B cell (primary cell): ENCODE measurements at places on chromosomes 5 and 9. TPM values are rescaled to one million over a fixed set of nuclear protein-coding genes. Genes with fewer than 3 reads are reported as not detected.

SEC16A gene
- 73.4 and 79.5 TPM in 2 replicates for total RNA-seq

PPP3R2 gene
- total RNA-seq, result not detected in 2 replicates

SHLD3 gene
- total RNA-seq, result 6.3 and 6.7 TPM in 2 replicates

C9 gene
- not detected in 2 replicates for total RNA-seq

ZNG1F gene
- 16.7 and 16.8 TPM in 2 replicates for total RNA-seq

MYOZ3 gene
- not detected in 2 replicates for total RNA-seq

RORB gene
- total RNA-seq, result not detected in 2 replicates

RLN1 gene
- total RNA-seq, result 1.4 and 2.0 TPM in 2 replicates

CBY3 gene
- total RNA-seq, result 0.37 TPM in 1 of 2 replicates, not detected in the other

TRAF1 gene
- 12.2 and 13.1 TPM in 2 replicates for total RNA-seq

GTF3C4 gene
- total RNA-seq, result 17.0 and 18.8 TPM in 2 replicates

GRCh38 chr9:85178474-85178873, 508.9 kb downstream of the NTRK2 start:
- no peak for DNase-seq

- DNase-seq, result no peak
These were observed 19.3 kb upstream of the RXRA start for GRCh38 chr9:134306636-134307600.

GRCh38 chr5:59174248-59174844, 591.5 kb downstream of the RAB3C start:
- DNase-seq, result peak; percentile 33

DNA sequence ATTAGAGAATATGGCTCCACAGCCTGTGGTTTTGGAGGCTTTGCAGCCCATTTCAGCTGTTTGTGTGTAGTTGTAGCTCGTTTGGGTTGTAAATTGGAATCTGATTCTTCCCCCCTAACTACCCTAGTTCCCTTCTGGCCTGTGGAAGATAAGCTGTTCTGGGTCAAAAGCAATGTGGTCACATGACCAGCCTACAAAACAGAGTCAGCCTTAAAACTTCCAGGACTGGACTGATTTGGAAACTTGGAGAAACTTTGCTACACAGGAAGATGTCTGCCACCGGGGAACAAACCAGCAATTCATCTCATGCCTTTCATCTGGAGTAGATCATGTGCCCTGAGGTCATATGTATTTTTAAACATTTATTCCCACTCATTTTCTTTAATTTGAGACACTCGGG, 83.8 kb downstream of the DAPK1 start:
- DNase-seq, result no peak

DNA sequence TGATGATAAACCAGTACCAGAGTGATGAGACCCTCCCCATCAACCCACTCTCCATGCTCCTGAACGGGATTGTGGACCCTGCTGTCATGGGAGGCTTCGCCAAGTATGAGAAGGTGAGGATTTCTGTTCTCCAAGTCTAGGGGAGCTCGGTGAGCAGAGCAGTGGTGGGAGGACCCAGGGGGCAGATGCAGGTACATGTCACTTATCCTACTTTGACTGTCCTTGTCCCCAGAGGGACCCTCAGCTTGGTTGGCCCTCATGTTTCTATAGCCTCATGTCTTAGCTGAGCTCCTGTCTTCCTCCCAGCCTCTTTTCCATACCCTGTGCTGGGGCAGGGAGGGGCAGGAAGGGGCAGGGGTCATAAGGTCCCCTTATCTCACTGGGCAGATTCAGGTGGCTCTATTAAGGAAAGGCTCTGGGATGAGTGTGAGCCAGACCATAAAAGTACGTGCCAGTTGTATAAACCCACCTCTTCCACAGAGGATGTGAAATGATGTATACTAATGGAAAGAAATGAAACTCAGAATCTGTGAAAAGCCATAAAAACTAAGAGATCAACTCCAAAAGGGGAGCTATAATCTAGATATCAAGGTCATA, 38.0 kb upstream of the FOXI1 start:
- no peak for DNase-seq

DNA sequence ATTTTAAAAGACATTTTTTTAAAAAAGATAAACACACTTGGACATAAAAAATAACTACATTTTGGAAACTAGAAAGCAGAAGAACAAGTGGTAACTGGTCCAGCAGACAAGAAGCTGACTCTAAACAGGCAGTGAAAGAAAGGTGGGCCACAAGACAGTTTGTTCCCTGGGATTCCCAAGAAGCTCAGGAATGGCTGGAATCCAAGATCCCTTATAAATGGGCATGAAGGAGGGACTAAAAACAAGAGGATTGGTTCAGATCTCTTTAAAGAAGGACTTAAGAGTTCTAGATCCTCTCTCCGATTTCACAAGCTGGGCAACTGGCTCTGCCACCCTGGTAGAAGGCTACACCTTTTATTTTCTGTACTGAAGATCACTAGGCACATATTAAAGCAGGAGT, 102.8 kb downstream of the ARL15 start:
- DNase-seq, result no peak

DNA sequence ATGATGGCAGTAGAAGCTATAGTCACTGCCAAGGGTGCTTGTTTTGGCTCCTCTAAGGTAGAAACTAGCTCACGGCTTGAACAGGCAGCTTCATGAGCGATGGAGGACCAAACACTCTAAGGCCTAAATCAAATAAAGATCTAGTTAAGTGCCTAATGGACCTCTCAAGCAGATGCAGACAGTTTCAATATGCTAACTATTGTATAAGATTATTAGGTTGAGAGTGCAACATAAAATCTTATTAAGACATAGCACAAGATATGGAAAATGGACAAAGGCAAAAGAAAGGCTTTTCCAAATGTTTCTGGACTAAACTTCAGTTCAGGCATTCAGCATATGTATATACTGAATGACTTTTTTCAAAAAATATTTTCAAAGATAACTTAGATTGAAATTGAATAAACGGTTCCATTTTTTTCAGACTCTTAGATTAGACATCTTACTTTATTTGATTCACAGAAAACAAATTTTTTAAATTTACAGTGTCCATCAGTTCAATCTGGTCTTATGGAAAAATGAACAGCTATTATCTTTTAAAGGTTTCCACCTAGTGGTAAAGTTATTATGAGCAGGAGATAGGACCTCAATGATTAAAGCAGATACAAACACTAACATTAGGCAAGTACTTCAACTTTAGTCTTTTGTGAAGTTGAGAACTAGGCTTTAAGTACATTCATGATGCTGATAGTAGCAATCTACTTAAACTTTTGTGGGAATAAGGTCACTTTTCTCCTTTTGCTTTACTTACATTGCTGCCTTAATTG, 1167.7 kb downstream of the MAT2B start:
- DNase-seq, result no peak

DNA sequence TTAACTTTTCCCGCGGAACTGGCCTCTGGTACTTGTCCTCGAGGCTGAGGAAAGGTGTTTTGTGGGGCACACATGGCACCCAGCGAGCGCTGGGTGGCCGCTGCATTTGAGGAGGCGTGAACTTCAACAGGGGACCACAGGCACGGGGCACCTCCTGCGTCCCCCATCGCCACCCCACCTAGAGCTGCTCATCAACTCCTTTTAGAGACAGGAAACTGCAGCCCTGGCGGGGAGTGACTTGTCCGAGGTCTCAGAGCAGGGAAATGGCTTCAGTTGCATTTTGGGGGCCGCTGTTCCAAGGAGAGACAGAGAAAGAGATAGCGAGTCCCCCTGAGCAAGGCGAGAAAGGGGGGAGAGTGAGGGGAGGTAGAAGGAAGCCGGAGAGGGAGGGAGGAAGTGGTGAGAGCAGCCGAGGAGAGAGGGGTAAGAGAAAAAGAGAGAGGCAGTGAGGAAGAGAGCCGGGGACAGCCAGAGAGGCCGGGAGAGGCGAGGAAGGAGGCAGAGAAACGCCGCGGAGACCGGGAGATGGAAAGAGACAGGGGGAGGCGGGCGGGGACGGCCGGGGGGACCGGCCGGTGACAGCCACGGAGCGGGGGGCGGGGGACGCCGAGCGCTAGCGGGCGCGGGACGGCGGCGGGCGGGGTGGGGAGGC, 12.5 kb upstream of the LHX2 start:
- peak; percentile 54 for DNase-seq

DNA sequence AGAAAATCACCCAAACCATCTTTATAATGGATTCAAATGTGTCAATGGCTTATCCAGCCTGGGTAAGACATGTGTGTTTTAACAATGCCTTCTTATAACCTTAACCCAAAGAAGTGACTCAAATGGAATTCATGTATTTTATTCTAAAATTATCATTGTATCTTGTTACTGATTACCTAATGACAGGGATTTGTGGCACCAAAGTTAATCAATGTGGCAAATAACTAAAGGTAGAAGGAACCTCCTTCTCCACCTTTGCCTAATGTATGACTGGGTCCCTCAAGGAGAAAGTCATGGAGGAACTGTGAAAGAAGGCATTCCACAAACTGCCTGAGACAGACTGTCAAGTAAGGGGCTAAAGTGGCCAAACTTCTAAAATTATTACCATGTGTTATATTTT, 84.4 kb upstream of the ITGA1 start:
- no peak for DNase-seq

DNA sequence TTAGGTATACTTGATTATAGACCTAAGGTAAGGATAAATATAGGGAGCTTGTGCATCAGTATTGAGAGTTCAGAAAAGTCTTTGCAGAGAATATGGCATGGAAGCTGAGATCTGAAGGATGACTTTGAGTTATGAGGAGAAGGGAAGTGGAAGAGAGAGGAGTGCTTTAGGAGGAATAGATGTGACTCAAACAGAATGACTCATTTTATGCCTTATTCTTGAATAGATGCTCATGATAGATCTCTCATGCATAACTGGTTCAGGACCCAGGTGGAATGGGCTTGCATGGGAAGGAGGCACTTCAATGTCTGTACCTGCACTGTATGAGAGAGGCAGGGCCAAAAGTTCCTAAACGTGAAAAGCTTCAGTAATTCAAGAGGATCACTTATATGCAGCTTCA, 103.3 kb downstream of the CWC27 start:
- DNase-seq, result no peak

- DNase-seq, result no peak
These were observed 432.5 kb upstream of the MEF2C start for GRCh38 chr5:89315286-89316100.

- no peak for DNase-seq
These were observed 4.3 kb upstream of the QRFP start for GRCh38 chr9:130900701-130901497.

DNA sequence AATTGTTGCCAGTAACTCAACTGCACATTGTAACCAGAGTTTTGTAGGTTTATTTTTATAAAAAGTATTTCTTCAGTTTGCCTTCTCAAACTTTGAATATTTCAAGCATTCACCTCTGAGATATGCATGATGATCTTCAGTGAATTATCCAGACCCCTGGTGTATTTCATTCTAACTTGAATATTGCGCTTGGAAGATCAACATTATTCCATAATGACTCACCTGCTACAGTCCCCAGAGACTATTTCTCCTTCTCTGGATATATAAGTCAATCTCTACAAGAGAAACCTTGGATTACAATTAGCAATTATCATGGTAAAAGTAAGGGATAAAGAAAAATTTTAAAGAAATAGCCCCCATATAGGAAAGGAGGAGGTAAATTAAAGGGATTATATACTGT, 1041.0 kb downstream of the TLE1 start:
- DNase-seq, result no peak

DNA sequence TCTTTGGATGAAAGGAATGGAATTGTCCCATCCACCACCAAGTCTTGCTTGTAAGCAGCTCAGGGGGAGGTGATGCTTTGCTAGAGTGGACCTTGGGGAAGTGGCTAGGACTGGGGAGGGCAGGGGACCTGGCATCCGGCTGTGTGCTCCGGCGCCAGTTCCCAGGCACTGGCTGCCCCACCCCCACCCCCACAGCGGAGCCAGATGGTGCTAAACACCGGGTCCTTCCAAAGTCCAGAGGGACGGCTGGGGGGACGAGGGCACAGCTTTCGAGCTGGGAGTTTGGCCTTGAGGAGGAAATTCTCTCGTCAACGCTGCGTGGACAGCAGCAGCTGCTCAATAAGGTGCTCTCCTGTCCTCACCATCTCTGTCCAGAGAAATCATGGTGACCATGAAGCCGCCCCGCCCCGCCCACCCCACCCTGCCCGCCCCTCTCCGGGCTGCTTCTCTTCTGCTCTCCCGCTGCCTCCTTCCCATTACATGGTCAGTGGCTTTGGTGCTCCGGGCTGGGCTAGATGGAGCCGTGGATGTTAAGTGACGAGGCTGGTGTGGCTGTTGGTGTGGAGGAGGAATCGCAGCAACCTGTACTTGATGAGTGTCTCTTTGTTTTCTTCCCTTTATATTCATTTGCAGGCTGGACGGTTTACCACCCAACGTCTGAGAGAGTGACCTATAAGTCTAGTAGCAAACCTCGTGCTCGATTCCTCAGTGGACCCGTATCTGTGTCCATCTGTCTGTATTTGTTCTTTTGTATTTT, 115.7 kb downstream of the WNK2 start:
- no peak for DNase-seq

- DNase-seq, result no peak
These were observed 117.7 kb downstream of the SNCAIP start for GRCh38 chr5:122429545-122430318.

GRCh38 chr9:94912700-94913249, 186.3 kb downstream of the AOPEP start:
- DNase-seq, result no peak

- DNase-seq, result no peak
These were observed 63.5 kb downstream of the C9orf50 start for GRCh38 chr9:129557192-129558036.

DNA sequence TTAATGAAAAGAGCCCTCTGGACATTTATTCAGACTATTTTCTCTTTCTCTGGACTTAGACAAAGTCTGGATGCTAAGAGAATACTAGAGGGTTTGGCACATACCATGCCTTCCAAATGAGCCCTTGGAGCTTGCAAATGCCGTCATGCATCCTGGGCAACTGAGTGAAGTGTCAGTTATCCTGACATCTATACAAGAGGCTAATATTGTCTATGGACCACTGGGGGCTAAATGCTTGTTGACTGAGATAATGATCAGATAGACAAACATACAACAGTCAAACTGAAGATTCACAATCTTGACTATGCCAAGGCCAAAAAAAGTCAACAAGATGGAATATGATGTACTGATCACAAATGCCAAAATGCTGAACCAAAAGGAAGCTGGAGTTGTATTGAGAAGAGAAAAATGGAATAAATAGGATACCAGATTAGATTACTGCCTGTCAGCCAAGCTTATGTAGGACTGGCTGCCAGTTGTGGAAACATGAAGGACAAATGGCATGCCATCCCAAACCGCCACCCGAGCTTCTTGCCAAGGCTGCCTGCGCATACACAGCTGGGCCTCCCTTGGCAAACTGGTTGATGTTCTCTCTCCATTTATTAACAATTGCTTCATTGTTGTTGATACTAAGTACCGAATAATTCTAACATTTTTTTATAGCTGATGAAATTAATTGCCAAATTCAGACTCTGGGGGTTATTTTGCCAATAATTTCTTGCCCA, 240.1 kb upstream of the GRAMD2B start:
- DNase-seq, result no peak

- no peak for DNase-seq
These were observed 144.2 kb upstream of the RAI14 start for GRCh38 chr5:34511915-34512314.

- no peak for DNase-seq
These were observed 43.7 kb downstream of the RANBP6 start for GRCh38 chr9:5971740-5972139.

GRCh38 chr5:15646371-15646770, 146.4 kb downstream of the FBXL7 start:
- no peak for DNase-seq
